ENCODE measurements at places on chromosomes 1 and 21.

DNA sequence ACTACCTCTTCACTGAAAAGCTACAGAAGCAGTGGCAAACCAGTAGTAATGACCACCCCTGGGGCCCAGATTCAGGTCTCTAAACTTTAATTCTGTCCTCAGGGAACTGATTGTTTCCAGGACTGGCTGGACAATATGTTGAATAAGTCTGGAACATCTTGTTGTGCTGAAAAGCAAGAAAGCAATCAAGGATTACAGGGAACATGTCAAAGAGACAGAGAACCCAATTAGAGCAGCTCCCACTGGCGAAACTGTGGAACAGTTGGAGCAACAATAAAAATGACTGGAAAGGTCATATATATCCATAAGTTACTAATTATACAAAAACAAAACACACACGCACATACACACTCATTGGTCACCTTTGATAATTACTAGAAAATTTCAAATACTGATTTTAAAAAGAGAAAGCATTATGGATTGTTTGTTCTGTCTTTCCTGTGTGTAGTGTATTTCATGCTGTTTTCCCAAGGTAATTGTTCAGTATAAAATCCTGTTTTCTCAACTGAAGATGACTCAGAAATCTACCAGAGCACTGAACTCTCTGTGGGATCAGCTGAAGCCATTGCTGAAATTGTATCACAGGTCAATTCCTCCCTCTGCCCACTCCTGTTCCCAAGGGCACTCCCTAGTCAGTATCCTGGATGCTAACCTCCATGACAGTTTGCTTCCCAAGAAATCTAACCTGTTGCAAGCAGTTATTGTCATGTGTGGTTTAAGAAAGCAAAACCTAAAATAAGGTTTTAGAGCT, 83.6 kb upstream of the RGS1 start:
- DNase-seq: no peak

DNA sequence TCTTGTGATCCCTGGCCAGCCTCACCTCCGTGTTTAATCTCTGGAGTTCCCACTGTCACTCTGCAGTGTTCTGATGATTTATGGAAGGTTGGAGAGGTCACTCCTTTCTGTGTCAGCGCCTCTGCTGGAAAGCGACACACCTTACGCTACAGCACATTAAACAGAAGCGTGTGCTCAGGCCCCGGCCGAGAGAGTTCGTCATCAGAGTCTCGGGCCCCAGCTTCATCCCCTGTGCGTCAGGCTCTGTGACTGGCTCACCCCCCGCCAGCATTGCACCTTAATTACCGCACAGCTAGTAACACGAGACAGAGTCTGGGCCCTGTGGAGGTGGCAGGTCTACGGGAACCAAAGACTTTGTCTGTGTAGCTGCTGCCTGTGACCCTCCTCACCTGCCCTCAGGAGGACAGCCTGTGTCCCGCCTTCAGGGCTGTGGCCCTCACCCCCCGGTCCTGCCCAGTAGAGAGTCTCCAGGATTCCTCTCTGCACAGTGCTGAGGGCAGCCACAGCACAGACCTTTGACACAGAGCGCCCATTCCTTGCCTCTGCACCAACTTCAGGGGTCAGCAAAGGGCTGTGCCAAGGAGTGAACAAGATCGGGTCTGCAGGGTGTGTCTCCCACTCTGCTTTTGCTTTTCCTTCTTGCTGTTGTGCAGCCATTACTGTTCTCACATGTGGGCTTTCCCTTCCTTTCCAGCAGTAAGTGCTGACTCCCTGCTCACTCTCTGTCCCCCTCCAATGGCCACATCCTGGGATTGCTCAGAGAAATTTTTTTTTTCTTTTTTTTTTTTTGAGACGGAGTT, 157.6 kb downstream of the PGBD5 start:
- no peak for DNase-seq

DNA sequence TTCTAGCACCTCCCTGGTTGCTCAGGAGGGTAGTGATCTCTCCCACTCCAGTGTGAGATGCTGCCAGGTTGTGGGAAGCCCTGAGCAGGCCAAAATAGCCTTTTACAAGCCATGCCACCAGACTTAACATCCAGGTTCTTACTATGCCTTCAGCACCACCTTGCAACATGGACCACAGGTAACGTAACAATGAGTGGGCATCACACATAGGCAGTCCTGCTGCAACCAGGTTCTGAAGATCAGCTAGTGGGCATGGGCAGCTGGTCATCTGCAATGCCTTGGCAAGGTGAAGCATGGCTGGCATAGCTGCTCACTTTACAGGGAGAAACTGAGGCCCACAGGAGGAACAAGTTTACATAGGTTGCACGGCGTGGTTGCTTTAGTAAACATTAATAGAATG, 40.7 kb downstream of the DHCR24 start:
- no peak for DNase-seq

- DNase-seq: no peak
Observed at GRCh38 chr1:60903591-60903990, 178.8 kb upstream of the NFIA start.

- no peak for DNase-seq
Observed at GRCh38 chr1:211965108-211965805, 70.1 kb downstream of the INTS7 start.
